ENCODE measurements at places on chromosomes 1 and 21.

DNA sequence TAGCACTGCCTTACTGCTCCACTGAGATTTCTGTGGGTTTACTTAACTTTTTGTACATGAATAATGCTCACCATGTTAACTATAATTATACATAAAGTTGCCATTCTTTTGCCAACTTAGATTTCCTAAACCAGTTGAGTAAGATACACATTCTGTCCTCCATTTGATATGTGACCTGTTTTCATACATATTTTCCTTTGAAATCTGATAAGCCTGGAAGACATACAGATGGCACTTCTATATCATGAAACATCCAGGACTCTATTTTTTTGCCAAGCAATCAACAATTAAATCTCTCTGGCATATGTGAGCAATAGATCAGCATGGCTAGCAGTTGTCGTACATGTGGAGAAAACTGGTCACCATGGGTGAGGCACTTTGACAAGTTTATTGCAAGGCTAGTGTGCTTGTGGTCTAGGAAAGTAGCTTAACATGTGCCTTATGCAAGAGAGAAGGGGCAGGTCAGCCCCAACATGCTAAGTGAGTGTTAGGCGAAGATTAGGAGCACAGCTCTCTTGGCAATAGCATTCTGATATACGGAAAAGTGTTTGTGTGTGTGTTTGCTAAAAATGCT is 14.2 kb downstream of the PRRX1 start:
- no peak for DNase-seq

- DNase-seq: peak; percentile 71
Observed at GRCh38 chr1:204104331-204105130, 31.6 kb downstream of the SOX13 start.

DNA sequence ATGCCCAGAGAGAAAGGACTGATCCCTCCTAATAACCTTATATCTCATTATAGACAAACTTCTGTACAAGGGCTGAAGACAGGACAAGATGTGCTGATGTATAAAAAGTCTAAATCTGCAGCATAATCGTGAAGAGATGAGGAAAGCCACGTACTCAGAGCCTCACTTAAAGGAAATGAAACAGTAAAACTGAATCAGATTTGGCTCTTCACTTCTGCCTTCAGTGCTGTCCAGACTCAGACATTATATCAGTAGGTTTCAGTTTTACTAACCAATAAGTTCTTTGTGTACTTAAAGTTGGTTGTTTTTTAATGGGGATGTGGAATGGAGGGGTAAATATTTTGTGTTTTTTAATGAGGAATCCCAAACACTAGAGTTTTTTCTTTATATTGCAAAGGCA is 45.3 kb upstream of the RGS1 start:
- no peak for DNase-seq

DNA sequence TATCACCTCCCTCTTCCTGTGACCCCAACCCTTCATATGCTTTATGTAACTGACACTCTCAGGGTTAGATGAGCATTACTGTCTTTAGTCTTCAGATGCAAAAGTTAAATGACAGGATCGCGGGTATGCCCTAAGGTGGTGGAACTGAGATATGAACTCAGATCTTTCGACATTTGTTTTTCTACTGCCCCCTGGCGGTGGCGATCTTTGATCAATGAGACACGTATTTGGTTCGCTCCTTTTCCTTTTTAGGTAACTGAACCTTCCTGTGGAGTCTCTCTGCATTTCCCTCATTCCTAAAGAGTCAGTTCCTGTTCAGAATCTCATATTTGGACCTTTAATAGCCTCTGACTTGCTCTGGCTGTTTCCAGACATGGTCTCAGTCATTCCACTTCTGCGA is 47.8 kb upstream of the ZP4 start:
- DNase-seq: peak; percentile 11

- peak; percentile 36 for DNase-seq
Observed at GRCh38 chr1:15370781-15371520, 38.7 kb upstream of the EFHD2 start.

GRCh38 chr21:37435120-37435519 is 68.5 kb downstream of the DYRK1A start:
- DNase-seq: no peak

GRCh38 chr1:216076751-216077150 is 346.5 kb downstream of the USH2A start:
- DNase-seq: no peak

DNA sequence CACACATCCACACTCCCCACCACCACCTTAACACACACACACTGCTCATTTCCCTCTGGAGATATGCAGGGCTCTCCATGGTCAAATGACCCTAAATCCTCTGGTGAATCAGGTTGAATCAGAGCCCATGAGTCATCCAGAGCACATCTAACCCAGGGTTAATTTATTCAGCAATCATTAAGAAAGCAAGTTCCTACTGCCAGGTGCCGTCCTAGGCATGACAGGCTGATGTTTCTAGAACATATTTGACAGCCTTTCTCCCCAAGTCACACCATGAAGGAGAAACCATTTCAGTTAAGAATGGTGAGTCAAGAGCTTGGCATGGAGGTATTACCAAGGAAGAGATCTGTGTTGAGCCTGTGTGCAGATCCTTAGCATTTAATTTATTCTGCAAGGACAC is 194.3 kb upstream of the CAMK1G start:
- no peak for DNase-seq

DNA sequence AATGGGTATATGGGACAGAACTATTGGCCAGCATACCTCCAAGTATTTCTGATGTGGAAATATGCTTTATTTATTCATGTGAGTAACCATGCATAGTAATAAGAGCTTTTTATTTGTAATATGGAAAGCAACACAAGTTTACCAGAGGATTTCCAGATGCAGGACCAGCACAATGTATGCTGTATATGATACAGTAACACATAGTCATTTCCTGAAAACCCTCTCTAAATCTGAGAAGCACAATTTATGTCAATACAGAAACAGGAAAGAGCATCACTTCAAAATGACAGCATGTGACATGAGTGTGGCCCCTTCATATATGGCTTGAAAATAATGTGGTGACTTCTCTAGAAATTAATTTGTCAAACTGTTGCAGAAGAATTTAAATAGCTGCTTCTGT is 1134.7 kb upstream of the ADGRL2 start:
- no peak for DNase-seq

- DNase-seq: peak; percentile 29
Observed at GRCh38 chr1:20216574-20216973, 30.3 kb upstream of the PLA2G2C start.

Data from transverse colon (tissue), 4 donors.